ENCODE measurements at places on chromosomes 5 and 9.

DNA sequence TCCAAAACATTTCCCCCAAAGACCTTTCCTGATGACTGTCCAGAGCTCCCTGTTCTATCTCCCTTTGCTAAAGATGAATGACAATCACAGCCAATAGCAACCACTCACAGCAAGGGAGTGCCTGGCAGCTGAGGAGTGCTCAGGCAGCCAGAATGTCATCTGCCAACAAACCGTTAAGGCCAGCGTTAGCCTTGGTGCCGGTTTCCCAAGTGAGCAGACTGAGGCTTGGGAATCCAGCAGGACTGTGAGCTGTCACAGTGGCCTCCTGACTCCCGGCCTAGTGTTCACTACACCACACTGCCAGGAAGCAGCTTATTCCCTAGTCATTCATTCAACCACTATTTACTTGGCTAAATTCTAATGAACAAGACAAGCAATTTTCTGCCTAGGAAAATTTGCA, 24.7 kb downstream of the STK10 start:
- no peak for DNase-seq
- no peaks in the 10 kb centered on the region for H3K36me3 ChIP-seq
- no peaks in the 10 kb centered on the region for H3K27me3 ChIP-seq

DNA sequence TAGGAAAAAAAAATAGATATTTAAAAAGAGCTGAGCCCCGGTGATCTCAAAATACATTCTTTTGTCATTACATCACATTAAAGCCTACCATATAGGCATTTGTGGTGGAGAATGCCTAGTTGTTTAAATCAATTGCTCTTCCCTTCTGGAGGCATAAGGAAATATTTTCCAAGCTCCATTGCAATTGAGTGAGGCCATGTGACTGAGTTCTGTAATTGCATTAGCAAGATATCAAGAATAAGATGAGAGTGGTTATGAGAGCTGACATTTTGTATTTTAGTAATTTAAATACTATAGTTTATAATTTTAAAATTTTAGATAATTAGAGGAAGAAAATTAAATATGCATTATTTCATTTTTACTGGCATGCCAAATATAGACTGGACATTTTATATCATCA, 1195.9 kb downstream of the DTWD2 start:
- H3K36me3 ChIP-seq: no peaks in the 10 kb centered on the region
- no peak overlapping the region for H3K27ac ChIP-seq
- H3K27me3 ChIP-seq: no peaks in the 10 kb centered on the region
- no peaks in the 10 kb centered on the region for H3K4me1 ChIP-seq
- no peak for DNase-seq
- H3K4me3 ChIP-seq: no peak overlapping the region

DNA sequence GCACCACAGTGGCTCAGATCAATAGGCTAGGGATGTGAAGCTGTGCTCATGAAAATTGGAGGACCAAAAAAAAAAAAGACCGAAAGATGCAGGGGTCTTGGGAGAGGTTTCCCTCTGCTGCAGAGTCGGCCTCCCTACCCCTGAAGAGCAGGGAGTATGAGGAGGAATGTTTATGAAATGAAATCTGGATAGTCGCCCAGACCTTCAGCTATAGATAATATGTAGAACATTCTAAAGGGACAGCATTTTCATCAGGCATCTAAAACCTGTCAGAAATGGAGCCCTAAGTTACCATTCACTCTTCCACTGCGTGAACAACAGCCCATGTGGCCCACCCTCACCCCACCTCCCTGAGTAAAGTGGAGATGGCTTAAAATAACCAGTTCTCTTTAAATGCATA, 122.9 kb downstream of the TMEM174 start:
- H3K36me3 ChIP-seq: peaks cover 10% of the 10 kb centered on the region
- no peak for DNase-seq
- H3K4me3 ChIP-seq: no peak overlapping the region
- H3K27ac ChIP-seq: no peak overlapping the region
- H3K27me3 ChIP-seq: peaks cover 90% of the 10 kb centered on the region

DNA sequence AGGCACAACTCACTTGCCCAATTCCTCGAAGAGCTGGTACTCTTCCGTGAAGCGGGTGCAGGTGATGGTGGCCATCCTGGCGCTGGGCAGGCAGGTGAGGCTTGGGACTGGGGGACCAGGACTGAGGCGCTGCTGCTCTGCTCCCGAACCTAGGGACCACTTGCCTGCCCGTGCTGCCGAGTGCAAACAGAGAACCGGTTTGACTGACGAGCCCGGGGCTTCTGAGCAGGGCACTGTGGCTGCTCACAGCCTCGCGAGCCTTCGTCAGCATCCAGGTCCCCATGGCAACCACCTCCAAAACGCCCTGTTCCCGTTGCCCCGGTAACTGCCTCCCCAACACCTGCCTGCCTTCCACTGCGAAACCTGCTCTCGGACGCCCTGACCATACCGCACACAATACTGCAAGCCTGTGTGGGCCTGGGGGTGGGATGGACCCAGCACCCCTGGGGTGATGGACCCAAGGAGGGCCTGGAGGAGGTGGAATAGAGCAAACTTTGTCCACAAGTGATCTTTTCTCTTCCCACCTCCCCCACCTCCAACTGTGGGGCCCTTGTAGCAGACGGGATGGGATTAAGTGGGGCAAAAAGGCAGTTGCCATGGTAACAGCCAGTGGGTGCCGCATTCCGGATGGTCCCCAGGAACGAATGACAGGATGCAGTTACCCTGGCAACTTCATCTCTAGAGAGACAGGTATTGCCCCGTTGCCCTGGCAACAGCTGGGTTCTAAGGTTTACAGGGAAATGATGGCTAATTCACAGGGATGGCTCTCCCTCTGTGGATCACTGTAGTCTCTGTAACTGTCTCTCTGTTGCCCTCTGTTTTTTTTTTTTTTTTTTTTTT, at the start of gene CAMK2A:
TSS of gene CAMK2A (minus strand) at position 223 of the 840 bp plus-strand sequence. CDS start at position 75, 148 bp downstream.
- DNase-seq: no peak
- peaks cover 2% of the 10 kb centered on the region for H3K36me3 ChIP-seq
- H3K27ac ChIP-seq: no peak within 1 kb of the TSS
- H3K27me3 ChIP-seq: peaks cover 33% of the 10 kb centered on the region
- H3K4me1 ChIP-seq: peaks cover 11% of the 10 kb centered on the region

DNA sequence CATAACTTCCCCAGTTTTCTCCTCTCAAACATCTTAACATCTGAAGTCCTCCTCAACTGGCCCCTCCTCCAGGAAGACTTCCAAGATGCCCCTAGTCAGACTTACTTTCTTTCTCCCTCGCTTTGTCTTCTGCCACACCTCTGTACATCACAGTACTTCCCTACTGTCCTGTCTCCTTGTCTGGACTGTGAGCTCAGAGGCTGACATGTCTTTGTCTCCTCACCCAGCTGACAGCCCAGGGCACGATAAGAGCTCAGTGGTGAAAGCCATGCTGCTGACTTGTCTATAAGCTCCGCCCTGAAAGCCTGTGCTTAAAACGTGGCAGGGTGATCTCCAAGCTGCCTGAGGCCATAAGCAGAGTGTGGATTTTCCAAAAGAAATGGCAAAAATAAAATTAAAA, 33.0 kb upstream of the SLC25A51 start:
- no peak overlapping the region for H3K4me3 ChIP-seq
- H3K27me3 ChIP-seq: no peaks in the 10 kb centered on the region
- H3K27ac ChIP-seq: no peak overlapping the region
- no peak for DNase-seq
- H3K36me3 ChIP-seq: no peaks in the 10 kb centered on the region

GRCh38 chr5:1767524-1768282, 31.9 kb downstream of the MRPL36 start:
- peaks cover 3% of the 10 kb centered on the region for H3K4me1 ChIP-seq
- no peak overlapping the region for H3K27ac ChIP-seq
- peaks cover 41% of the 10 kb centered on the region for H3K27me3 ChIP-seq
- no peaks in the 10 kb centered on the region for H3K36me3 ChIP-seq

- H3K4me1 ChIP-seq: peaks cover 5% of the 10 kb centered on the region
- no peaks in the 10 kb centered on the region for H3K27me3 ChIP-seq
Measured at GRCh38 chr9:130189840-130190239, 17.6 kb downstream of the NCS1 start.
